ENCODE measurements at places on chromosomes 12 and 14. TPM values are rescaled to one million over a fixed set of nuclear protein-coding genes. Genes with fewer than 3 reads are reported as not detected.

- DNase-seq: no peak
Observed at GRCh38 chr12:6199531-6200255, 507 bp upstream of the CD9 start.

- DNase-seq: no peak
Observed at GRCh38 chr12:85725991-85726390, 110.2 kb downstream of the RASSF9 start.

The CGRRF1 gene
- total RNA-seq: 10.2 TPM

The RNF212B gene
- not detected for total RNA-seq

The CFAP251 gene
- total RNA-seq: 0.59 TPM

DNA sequence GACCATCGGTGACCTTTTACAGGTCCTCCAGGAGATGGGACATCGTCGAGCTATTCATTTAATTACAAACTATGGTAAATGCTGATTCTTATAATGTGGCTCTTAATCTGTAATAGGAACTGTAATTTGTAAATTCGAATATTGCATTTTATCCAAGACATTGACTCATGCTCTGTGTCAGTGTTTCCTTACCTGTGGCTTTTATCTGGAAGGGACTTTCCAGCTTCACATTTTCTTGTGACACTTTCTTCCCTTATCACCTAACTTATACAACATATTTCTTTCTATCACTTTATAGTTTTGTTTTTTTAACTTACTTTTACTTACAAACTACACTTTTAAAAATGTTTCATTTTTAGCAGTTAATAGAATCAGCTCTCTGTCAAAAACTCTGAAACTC lies 14.8 kb downstream of the IRAK3 start:
- DNase-seq: peak; percentile 20

DNA sequence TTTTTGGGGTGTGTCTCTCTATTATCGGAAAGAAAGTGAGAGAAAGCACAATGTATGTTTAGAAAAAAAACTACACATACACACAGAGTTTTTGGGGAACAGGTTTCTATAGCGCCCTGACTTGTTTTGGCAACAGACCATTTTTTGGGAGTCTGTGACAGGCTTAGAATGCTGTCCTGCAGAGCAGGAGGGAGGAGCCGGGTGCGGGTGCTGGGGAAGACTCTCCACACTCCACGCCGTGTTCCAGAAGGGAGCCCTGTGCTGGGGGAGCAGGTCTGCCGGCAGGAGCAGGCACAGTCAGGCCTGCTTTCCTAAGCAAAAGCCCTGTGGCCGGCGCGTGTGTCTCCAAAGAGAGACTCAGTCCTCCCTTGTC lies 26.5 kb downstream of the CD9 start:
- DNase-seq: no peak

DNA sequence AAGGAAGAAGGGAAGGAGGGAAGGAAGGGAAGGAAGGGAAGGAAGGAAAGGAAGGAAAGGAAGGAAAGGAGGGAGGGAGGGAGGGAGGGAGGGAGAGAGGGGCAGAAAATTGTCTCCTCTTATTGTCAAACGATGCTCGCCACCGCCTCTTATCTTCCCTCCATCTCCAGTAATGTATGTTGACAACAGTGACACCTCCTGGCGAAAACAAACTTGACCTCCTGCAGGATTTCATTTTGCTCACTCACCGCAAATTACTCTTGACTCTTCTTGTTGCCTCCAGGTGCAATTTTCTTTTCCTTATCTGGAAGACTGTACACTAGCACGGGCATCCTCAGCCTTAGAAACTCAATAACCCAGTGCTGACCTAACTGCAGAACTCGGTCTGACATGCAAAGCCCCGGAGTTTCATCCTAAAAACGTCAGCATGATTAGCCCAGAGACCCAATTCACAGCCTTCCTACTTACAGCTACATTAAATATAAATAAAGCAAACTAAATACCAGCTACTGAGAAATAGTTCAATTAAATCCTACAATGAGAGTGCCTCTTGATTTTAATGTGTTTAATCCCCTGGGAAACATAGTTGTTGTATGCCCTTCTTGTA lies 512.4 kb upstream of the TMPO start:
- peak; percentile 58 for DNase-seq

- DNase-seq: no peak
Observed at GRCh38 chr12:69500631-69501030, 30.4 kb downstream of the FRS2 start.

The OVCH1 gene
- not detected for total RNA-seq

DNA sequence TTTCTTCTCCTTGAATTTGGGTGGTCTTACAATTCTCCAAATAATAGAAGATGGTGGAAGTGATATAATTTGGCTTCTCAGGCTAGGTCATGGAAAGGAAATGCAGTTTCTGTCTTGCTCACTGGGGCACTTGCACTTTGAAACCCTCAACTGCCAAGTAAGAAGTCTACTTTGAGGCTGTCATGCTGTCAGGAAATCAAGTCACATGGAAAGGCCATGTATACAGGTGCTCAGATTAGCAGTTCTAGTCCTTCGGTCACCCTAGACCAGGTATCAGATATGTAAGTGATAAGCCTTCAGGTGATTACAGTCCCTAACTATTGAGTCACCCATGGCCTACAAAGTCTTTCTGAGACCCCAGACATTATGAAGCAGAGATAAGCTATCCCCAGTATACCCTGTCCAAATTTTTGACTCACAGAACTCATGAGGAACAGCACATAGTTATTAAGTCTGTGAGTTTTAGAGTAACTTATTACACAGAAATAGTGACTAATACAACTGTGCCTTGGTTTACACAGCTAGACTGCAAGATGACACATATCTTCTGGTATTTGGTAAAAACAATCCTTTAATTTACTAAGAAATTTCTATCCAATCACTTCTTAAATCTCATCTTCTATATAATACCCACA lies 26.3 kb upstream of the BBS10 start:
- no peak for DNase-seq

GRCh38 chr12:121774968-121775474 lies 18.5 kb downstream of the RHOF start:
- no peak for DNase-seq

The PTCSC3 gene
- not detected for total RNA-seq

The HOTAIR gene
- total RNA-seq: not detected

The POTEG gene
- total RNA-seq: not detected

DNA sequence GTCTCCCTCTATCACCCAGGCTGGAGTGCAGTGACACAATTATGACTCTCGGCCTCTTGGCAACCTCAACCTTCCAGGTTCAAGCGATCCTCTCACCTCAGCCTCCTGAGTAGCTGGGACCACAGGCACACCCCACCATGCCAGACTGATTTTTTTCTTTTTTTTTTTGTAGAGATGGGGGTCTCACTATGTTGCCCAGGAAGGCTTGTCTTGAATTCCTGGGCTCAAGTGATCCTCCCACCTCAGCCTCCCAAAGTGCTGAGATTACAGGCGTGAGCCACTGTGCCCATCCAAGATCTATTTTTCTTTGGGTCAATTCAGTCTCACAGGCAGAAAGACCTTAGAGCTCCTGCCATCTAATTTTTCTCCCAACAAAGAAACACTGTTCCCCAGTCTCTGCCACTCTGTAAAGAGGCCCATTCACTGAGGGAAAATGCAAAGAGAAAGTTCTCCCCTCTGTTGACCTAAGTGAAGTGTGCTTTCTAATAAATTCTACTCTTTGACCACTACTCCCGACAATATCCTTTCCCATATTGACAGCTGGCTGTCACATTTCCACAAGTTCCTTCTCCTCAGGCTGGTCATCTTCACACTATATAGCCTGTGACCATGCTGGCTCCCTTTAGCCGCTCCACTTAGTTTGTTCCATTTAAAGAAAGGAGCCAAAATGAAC lies 23.3 kb downstream of the TMED8 start:
- no peak for DNase-seq

The PUS1 gene
- 56.5 TPM for total RNA-seq

The DIO2 gene
- not detected for total RNA-seq

DNA sequence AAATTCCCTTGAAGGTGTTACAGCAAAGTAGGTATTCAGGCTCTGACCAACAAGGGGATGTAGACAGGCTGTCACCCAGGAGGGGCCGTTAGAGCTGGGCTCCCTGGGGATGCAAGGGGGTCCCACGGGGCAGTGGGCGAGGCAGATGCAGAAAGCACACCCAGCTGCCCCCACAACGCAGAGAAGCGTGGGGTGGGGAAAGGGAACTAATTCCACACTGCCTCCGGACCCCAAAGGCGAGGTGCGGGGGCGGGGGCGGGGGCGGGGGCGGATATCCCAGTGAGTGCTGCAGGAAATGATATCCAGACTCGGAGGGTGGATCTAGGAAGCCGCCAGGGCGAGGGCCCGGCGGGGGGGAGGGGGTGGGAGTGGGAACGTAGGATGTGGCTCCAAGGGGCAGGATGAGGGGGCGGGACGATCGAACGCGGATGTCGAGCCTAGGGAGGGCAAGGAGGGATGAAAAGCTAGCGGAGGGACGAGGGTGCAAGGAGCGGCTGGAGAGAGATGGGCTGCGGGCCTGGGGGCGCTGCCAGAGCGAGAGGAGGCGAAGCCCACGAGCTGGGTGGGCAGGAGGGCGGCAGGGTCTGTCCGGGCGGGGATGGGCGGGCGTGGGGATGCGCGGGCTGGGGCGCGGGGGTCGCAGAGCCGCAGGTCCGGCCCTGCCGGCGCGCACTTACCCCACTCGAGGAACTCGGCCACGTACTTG lies 874 bp downstream of the CDC42BPB start:
- no peak for DNase-seq

- no peak for DNase-seq
Observed at GRCh38 chr14:51447411-51447810, 204.3 kb upstream of the FRMD6 start.

- DNase-seq: no peak
Observed at GRCh38 chr14:69694730-69695281, 72.1 kb upstream of the SRSF5 start.

The KRT2 gene
- total RNA-seq: not detected

GRCh38 chr12:121278169-121279070 lies 18.1 kb downstream of the CAMKK2 start:
- DNase-seq: no peak

GRCh38 chr14:31159682-31160296 lies 47.8 kb downstream of the HECTD1 start:
- no peak for DNase-seq

DNA sequence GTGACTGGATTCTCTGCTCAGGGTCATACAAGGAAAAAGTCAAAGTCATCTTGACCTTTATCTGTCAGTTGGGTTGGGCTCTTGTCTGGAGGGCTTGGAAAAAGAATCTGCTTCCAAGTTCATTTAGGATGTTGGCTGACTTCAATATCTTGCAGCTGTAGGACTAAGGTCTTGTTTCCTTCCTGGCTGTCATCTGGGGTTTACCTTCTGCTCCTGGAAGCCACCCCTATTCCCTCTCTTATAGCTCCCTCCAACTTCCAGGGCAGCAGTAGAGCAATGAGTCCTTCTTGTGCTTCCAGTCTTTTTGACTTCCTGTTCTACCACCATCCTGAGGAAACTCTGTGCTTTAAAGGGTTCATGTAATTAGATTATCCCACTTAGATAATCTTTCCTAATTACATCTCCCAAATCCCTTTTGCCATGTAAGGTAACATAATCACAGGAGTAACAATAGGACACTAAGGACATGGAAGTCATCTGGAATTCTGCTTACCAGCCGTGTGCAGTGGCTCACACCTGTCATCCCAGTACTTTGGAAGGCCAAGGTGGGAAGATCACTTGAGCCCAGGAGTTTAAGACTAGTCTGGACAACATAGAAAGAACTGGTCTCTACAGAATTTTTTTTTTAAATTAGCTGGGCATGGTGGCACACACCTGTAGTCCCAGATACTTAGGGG lies 170.7 kb upstream of the KITLG start:
- no peak for DNase-seq

DNA sequence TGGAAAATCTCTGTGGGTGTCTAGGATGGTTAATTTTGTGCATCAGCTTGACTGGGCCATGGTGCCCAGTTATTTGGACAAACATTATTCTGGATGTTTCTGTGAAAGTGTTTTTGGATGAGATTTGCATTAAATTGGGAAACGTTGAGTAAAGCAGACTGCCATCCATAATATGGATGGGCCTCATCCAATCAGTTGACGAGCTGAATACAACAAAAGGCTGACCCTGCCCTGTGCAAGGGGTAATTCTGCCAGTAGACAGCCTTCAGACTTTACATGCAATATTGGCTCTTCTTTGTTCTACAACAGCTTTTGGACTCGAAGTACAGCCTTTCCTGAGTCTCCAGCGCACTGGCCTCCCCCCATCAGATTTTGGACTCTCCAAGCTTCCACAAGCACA lies 1.5 kb upstream of the CDKN3 start:
- no peak for DNase-seq

GRCh38 chr12:12108441-12109058 lies 37.8 kb downstream of the BCL2L14 start:
- no peak for DNase-seq
